ENCODE measurements at places on chromosomes 3 and 15.

DNA sequence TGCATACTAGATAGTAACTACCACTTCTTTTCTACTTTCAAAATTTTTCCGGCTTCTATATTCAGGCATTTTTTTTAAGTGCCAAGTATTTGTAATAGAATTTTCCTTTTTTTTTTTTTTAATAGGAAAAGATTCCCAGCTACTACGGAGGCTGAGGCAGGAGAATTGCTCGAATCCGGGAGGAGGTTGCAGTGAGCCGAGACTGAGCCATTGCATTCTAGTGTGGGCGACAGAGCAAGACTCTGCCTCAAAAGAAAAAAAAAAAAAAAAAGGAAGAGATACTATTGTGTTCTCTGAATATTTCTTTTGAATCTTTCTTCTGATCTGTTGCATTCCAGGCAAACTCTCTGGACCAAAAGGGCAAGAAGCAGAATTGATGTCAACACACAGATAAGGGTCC, 557.3 kb downstream of the FGF12 start:
- DNase-seq: no peak

DNA sequence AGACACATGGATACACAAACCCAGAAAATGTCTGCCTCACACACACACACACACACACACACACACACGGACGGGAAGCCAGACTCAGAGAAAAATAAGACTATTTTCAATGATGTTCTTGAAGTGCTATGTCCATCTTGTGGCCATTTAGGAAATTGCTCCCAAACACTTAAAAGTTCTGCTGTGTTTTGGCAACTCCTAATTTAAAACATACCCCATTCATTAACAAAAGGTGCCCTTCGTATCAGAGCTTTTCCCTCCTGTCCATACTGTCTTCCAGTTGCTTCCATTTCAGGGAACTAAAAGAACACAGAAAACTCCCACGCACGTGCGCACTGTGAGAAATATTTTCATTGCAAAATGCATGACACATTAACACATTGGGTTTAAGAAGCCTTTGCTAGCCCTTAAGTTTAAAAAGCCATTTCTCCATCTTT, 44.6 kb downstream of the SLC12A1 start:
- no peak for DNase-seq

GRCh38 chr3:178088963-178089362, 447.3 kb upstream of the KCNMB2 start:
- DNase-seq: no peak

GRCh38 chr3:126398423-126399350, 4.0 kb downstream of the CFAP100 start:
- no peak for DNase-seq

GRCh38 chr15:60079210-60079609, 75.1 kb downstream of the FOXB1 start:
- DNase-seq: no peak

DNA sequence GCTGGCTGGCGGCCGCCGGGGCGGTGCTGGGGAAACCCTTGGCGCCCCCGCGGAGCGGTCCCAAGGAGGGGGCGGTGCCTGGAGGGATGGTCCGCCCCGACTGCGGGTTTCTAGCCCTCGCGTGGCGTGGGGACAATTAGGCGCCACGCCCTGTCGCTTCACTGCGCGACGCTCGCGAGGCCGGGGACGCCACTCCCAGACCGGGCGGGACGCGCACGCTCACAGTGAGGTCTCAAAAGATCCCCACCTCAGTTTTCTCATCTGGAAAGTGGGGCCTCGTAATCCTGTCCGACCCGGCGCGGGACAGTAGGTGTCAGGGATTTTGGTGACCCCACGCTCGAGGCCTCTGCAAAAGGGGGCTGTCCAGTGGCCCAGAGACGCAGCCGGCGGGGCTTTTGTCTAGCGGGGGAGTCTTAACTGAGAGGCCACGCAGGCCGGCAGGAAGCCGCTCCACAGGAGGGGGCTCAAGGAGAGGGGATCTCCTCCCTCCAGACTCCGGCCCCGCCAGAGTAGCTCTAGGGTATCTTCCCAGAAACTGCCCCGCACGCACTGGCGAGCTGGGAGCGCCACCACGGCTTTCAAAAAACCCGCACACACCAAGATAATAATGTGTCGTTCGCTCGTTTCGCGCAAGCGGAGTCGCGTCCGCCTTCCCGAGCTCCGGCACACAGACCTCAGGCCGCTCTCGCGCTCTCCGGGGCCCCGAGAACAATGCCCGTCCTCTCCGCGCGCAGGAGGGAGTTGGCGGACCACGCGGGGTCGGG, 710 bp upstream of the CLK3 start:
- DNase-seq: peak; percentile 68

DNA sequence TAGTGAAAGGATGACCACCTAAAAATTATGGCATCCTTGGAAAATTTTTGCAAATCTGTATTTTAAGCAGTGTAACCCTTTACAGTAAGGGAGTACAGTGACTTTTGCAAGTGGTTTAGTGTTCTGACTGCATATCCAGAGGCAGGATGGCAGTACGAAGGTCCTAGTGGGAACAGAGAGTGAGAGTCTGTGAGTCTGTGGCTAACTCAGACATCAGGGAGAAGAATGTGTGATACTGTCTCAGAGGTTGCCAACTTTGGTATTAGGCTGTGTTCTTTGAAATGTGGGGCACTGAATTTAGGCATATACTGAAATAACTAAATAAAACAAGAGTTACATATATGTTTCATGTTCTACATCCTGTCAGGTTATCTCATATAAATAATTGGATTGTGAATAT, 25.7 kb downstream of the PRKCI start:
- DNase-seq: no peak

GRCh38 chr15:73954188-73955145, 28.2 kb downstream of the LOXL1 start:
- DNase-seq: no peak

- DNase-seq: no peak
These were observed 175.9 kb downstream of the OTOL1 start for GRCh38 chr3:161672478-161672877.

DNA sequence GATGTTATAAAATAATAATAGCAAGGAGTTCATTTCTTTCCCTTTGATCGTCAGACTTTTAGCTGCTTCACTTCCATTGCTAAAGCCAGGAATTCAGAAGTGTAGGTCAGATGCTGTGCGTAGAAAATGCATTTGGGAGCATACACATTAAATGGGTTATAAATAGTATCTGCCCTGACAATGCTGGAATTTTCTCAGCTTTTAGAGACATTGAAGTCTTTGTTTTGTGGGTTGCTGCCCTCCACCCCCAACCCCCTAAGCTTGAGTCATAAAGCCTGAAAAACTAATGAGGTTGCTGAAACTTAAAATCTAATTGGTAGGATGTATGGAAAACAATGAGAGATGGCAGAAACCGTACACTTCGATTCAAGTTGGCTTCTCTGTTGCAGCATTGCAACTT, 81.9 kb downstream of the MITF start:
- no peak for DNase-seq

DNA sequence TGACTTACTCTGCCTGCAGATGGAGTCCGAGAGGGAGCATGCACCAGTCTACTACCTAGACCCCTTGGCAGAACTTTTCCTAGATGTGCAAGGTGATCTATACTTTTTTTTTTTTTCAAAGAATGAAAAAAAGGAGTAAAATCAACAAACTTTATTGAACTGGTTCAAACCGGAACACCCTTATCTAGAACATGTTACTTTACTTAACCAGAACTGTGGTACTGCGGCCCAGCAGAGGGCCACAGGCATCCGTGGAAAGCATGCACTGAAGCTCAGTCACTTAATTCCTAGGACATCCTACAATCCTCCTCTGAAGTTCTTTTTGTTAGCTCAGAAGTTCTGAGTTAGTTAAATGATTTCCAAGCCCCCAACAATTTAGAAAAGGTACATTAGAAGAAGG, 21.6 kb downstream of the CHAC1 start:
- DNase-seq: no peak

GRCh38 chr3:139113993-139114375, 69.3 kb upstream of the PRR23C start:
- DNase-seq: no peak

GRCh38 chr3:44439499-44440295, 37.8 kb downstream of the ZNF445 start:
- DNase-seq: peak; percentile 65

DNA sequence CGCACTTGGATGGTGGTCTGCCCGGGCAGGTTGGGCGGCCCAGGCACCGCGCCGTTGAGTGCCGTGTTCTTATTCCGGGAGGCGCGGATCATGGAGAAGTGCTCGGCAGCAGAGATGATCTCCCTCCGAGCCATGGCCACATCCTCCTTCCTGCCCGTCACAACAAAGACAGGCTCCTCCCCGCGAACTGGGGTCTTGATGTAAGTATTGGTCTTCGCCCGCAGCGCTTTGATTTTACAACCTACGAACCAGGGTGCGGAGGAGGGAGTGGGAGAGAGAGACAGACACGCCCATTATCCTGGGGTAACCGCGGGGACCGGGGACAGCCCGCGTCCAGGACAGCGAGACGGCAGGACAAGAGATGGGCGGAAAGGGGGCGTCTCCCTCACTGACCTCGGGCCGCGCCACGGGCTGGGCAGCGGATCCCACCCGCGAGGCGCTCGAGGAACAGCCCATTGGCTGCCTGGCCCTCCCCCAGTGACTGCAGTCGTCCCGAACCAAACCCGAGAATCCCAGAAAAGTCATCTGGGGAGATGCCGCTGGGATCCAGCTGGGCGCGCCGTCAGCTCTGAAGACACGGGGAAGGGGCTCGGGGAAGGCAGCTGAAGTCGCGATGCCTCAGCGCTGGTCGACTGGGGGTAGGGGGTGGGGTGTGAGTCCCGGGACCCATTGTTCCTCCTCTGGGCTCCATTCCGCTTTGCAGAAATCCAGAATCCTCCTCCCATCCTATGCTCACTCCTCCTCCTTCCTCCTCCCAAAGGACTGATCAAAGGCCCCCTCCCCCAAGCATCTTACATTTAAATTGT, 1.2 kb downstream of the MEX3B start:
- DNase-seq: peak; percentile 24

- no peak for DNase-seq
These were observed 96.7 kb upstream of the MYZAP start for GRCh38 chr15:57495041-57495440.

GRCh38 chr3:23900744-23901143, 16.0 kb downstream of the NKIRAS1 start:
- no peak for DNase-seq

DNA sequence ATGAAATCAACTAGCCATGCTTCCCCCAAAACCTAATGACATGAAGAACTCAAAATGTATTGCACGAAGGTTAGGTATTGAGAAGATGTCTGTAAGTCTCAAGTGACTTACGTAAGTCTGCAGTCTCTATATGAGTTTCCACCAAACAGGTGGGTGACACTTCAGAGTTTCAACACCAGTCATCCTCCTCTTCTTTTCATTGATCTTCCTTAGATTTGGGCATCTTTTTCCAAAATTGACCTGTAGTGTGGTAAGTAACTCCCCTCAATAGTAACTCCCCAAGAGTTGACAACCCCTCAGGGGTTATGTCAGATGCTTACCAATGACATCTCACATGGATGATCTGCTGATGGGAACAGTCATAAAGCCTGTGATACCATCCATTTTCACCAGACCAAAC, 46.1 kb downstream of the GPR176 start:
- no peak for DNase-seq

- DNase-seq: no peak
These were observed 257.9 kb downstream of the PDCD6IP start for GRCh38 chr3:34056181-34056910.

DNA sequence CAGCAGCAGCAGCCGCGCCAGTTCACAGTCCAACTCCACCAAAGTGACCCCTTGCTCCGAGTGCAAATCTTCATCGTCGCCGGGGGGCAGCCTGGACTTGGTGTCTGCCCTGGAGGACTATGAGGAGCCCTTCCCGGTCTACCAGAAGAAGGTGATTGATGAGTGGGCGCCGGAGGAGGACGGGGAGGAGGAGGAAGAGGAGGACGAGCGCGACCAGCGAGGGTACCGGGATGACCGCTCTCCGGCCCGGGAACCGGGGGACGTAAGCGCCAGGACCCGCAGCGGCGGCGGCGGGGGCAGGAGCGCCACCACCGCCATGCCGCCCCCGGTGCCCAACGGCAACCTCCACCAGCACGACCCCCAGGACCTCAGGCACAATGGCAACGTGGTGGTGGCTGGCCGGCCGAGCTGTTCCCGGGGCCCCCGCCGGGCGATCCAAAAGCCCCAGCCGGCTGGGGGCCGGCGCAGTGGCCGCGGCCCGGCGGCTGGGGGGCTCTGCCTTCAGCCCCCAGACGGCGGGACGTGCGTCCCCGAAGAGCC, 224.1 kb upstream of the IL12A start:
- no peak for DNase-seq

DNA sequence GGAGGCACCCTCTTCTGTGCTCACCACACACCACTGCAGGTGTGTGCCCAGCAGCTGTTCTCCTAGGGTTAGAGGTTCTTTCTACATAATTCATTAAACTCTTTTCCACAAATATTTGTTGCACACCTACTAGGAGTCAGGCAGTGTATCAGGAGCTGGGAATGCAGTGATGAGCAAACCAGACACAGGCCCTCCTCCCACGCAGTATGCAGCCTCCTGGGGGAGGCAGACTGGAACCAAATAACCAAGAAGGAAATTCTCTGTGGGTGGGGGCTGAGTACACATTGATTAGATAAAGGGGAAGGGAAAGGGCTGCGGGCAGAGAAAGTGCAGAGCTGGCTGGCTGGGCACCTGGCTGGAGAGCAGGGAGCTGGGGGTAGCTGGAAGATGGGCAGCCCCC, 18.5 kb upstream of the C3orf22 start:
- DNase-seq: no peak
